ENCODE measurements at places on chromosomes 6 and 20.

GRCh38 chr20:24384865-24385264 is 84.6 kb upstream of the SYNDIG1 start:
- no peak for DNase-seq

DNA sequence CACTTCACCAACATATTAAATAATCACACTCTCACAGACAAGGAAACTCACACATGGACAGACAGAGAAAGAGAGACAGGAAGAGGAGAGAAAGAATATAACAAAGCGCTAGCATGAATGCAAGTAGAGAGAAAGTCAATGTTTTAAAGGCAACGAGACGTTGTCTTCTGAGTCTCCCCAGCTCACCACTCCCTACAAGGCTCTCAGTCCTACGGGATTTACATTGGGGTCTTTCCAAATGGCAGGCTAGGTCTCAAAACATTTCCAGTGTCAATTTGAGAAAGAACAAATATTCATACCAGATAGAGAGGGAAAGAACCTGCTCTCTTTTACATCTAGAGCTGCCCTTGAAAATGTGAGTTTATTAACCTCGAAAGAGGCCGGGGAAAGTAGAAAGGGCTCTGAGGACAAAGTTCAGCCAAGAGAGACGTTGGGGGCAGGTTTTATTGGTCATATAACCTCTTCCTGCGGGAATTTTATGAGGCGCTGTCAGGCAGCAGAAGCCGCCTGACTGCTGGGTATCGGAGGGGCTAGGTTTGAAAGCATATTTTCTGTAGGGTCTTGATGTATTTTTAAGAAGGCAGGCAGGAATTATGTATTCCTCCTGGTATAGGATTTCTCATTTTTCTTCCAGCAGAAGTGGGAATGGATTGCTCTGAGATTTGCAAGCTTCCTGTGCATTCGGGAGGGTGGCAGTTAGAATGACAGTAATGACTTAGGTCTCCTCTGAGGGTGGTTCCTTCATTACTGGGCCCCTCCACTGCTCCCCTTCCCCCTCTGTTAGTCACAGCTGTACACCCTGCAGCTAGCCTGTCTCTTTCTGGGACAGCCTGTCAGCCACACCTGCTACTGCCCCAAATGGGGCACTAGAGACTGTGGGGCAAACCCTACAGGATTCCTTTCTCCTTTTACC is 34.4 kb upstream of the KIF16B start:
- DNase-seq, result no peak

- DNase-seq, result no peak
Observed at GRCh38 chr20:48187851-48188250, 402.6 kb upstream of the SULF2 start.

- DNase-seq, result no peak
Observed at GRCh38 chr20:53309515-53309914, 284.1 kb downstream of the ZNF217 start.

DNA sequence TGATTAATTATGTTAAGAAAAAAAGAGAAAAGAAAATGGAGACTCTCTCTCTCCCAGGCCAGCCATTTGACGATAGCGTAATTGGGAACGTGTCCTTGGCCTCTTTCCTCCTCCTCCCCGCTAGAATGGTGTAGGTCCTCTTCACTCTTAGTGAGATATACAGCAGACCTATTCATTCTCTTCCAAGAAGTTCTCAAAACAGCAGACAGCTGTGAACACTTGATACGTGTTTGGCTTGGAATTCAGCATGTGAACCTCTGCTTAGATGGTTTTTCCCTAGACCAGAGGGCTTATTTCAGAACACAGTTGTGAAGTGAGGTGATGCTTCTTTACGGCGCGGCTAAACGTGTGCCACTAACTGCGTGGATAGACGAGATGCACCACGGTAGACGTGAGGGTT is 32.6 kb upstream of the TULP4 start:
- DNase-seq, result no peak

DNA sequence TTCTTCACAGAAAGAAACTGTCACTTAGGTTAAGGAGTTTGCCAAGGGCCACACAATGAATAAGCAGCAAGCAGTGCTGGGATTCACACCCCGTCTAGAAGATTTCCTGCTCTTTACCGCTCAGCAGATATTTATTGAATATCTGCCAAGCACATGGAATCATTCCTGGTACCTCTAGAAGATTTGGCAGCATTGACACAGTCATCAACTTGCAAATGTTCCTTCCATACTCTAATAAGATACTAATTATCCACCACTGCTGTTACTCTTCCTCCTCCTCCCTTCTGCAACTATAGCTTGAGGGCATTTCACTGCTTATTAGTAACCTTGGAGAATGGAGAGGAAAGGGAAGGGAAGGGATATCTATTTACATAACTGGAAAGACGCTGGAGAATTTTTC is 13.0 kb downstream of the MOXD1 start:
- DNase-seq, result no peak

- DNase-seq, result no peak
Observed at GRCh38 chr20:58711266-58712051, 18.9 kb downstream of the NPEPL1 start.

- DNase-seq, result no peak
Observed at GRCh38 chr6:151553416-151554165, 59.8 kb downstream of the CCDC170 start.

DNA sequence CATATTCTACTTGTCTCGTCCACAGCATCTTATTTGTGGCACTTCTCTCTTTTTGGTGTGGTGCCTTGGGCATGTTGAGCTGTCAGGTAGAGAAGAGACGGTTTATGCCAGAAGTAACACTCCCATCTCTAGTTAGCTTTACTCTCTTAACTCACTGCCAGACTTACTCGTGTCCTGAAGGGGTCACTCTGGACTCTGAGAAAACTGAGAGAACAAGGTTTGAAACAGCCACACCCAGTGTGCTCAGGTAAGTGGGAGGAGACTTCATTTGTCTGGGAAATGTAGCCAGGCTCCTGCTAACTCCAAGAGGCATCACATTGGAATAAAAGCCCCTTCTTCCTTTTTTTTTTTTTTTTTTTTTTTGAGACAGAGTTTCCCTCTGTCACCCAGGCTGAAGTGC is 360.8 kb downstream of the QKI start:
- DNase-seq, result no peak

- DNase-seq, result no peak
Observed at GRCh38 chr6:88115307-88115706, 50.8 kb downstream of the CNR1 start.

DNA sequence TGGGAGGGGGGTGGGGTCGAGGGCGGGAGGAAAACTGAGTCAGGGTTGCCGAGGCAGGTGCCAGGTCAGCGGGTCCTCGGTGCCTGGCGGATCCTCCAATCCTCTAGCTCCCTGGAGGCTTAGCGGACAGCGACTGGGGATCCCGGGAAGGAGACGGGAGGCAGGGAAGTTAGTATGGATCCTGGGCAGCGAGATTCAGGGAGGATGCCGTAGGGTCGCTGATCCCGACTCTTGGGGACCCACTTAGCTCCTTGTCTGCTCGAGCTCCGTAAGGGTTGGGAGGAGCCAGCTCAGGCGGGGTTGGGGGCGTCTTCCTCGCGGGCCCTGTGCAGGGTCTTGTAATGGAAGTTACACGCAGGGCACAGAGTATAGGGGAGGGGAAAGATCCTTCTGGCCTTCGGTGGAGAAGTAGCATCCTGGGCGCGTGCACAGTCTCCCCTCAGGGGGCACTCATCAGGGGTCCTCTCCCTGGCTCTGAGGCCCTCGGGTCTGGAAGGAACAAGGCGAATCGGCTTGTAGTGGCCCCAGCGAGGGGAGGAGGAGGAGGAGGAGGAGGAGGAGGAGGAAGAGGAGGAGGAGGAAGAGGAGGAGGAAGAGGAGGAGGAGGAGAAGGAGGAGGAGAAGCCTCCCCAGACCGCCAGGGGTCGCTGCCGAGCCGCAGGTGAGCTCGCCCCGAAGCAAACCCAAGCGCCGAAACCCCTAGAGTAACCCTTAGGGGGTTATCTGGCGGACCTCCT is 6.4 kb upstream of the SLC12A5 start:
- peak; percentile 83 for DNase-seq

GRCh38 chr20:62530643-62531032 is 54.8 kb upstream of the GATA5 start:
- DNase-seq, result no peak

- DNase-seq, result no peak
Observed at GRCh38 chr20:20273286-20273685, 94.6 kb upstream of the INSM1 start.

- no peak for DNase-seq
Observed at GRCh38 chr6:148090326-148090725, 252.3 kb upstream of the SASH1 start.

GRCh38 chr6:36353411-36353915 is 16.8 kb upstream of the BNIP5 start:
- no peak for DNase-seq

GRCh38 chr6:143112837-143113236 is 52.1 kb downstream of the AIG1 start:
- no peak for DNase-seq

DNA sequence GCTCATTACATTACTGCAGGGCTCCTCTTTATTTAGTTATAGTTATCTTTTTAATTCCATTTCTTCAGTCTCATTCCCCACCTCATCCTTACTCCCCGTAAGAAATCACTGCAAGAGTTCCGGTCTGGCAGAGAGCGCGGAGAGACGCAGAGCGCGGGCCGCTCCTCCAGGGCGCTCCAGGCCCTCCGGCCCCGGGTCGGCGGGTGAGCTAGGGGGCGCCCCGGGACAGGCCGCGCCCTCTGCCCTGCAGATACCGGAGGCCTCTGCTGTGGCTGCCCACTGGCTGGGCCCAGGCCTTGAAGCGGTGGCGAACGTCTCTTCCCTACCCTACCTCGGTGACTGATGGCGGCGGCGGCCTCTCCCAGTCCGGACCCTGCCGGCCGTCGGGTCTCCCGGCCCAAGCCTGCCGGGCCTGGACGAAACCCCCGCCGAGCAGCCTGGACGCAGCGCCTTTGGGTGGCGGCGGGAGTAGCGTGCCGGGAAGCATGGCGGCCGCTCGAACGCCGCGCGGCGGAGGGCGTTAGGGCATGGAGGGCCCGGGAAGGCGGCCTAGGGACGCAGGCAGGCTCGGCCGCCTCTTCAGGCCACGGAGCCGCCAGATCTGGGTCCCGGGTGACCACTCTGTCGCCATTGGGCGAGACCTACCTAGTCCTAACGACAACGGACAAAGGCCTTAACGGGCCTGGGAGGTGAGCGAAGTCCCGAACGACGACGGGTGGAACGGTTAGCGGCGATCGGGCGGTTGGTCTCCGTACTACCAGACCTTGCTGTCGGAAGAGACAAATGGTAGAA is 16.4 kb upstream of the HMGN4 start:
- DNase-seq, result peak; percentile 82

DNA sequence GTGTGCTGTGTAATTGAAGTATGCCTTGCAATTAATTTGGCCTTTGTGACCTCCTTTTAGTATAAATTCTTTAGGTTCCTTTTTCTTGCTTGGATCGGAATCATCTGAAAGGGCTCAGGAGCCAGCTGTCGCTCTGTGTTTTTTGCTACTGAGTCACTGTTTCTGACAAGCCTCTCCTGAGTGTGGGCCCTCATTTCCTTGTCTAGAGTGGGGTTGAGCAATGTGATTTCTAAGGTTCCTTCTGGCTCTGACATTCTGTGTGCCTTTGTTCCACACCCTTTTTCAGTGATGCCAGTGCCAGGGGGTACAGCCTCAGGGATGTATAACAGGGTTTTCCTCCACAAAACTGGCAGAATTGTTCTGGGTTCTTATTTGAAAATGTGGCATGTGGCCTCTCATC is 26.5 kb downstream of the DAAM2 start:
- DNase-seq, result no peak

- no peak for DNase-seq
Observed at GRCh38 chr20:47682028-47682783, 103.1 kb downstream of the SULF2 start.

- peak; percentile 37 for DNase-seq
Observed at GRCh38 chr20:37741055-37741454, 47.2 kb downstream of the CTNNBL1 start.

DNA sequence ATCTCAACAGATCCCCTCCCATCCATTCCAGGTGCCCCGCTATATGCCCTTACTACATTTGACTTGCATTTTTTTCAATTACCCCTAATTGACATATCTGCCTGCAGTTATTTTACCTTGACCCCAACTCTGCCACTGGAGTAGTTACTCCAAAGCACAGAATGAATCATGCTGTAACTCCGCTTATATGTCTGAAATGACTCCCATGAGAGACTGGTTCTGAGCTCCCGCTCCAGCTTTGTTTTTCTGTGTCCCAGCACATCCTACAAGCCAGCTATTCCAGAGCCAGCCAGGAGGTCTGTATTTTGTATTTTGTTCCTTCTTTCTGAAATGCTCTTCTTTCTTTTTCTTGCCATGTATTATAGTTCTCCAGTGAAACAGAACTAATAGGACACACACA is 10.9 kb upstream of the NOX3 start:
- DNase-seq, result no peak
